ENCODE measurements at places on chromosomes 3 and 15. TPM values are rescaled to one million over a fixed set of nuclear protein-coding genes. Genes with fewer than 3 reads are reported as not detected.

DNA sequence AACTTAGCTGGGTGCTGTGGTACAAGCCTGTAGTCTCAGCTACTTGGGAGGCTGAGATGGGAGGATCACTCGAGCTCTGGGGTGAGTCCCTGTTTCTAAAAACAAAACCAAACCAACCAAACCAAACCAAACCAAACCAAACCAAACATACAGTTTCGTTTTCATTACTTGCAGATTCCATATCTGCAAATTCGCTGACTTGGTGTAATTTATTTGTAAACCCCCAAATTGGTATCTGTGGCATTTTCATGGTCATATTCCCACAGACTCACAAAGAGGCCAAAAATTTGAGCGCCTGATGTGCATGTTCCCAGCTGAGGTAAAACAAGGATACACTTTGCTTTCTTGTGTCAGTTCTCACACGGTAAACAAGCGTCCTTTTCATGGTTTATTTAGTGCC is 1138.3 kb downstream of the ROBO1 start:
- DNase-seq: no peak
- H3K4me3 ChIP-seq: no peak overlapping the region
- no peaks in the 10 kb centered on the region for H3K4me1 ChIP-seq
- H3K27me3 ChIP-seq: no peaks in the 10 kb centered on the region
- H3K27ac ChIP-seq: no peak overlapping the region
- H3K36me3 ChIP-seq: no peaks in the 10 kb centered on the region

DNA sequence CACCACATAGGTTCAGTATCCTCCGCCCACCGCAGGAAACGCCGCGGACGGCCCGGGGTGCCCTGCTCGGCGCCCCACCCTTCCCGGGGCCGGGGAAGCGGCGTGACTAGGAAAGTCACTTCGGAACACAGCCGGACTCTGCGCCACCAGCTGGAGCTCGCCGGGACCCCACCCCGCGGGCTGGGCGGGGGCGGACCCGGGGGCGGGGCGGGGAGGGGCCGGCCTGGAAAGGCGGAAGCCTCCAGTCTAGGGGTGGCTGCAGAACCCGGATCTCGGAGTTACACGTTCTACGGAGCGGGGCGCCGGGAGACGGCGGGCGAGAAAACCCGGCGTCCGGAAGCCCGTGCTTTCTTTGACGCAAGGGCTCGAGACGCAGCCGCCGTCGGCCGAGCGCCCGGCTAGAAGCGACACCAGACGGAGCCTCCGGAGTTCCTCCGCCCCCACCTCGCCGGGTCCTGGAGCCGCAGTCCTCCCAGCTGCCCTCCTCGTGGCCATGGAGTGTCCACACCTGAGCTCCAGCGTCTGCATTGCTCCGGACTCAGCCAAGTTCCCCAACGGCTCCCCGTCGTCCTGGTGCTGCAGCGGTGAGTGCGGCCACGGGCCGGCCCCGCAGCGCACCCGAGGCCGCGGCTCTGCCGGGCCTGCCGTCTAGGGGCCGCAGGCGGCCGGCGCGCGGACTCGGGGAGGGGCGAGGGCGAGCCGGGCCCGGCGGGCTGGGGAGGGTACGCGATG is at the start of gene USP3:
Gene USP3 (plus strand): TSS at position 347 of the 732 bp plus-strand sequence. CDS start 147 bp downstream, at position 494.
- peak within 1 kb of the TSS; percentile 95 for H3K27ac ChIP-seq

- peaks cover 30% of the 10 kb centered on the region for H3K4me1 ChIP-seq
- H3K4me3 ChIP-seq: no peak overlapping the region
- H3K27ac ChIP-seq: no peak overlapping the region
- no peaks in the 10 kb centered on the region for H3K36me3 ChIP-seq
Measured at GRCh38 chr15:69466733-69467132, 14.1 kb downstream of the RPLP1 start.

- H3K4me3 ChIP-seq: no peak overlapping the region
- DNase-seq: no peak
- H3K4me1 ChIP-seq: no peaks in the 10 kb centered on the region
Measured at GRCh38 chr3:43001556-43002121, 22.5 kb downstream of the GASK1A start.

DNA sequence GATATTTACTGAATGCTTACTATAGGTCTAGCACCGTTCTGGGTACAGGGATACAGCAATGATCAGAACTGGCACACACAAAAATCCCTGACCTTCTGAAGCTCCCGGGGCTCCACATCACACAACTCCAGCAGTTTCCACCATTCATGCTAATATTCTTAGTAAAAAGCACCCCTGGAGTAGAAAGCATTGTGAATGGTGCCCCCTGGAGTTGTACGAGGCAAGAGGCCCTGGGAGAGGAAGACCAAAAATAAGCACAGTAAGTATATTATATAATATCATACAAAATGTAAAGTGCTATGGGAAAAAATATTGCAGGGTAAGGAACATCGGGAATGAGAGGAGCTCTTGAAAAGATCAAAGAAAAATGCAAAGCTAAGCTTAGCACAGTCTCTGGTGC is 790 bp upstream of the SRGAP3 start:
- peaks cover 6% of the 10 kb centered on the region for H3K4me1 ChIP-seq
- no peak overlapping the region for H3K4me3 ChIP-seq
- DNase-seq: no peak
- no peak overlapping the region for H3K27ac ChIP-seq
- no peaks in the 10 kb centered on the region for H3K36me3 ChIP-seq

DNA sequence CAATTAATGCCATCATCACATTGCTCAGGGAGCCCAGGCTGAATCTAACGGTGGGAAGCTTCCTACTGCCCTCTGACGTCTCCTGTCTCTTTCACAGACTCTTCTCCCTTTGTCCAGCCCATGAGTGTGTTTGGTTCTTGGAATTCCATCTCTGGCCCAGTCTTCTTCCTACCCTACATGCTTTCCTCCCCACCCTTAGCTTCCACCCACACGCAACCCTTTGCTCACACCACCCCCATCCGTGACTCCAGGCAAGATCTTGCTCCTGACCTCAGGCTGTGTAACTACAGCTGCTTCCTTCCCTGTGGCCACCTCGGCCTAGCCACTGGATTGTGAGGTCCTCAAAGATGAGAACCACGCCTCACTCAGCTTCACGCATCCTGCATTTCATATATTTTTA is 72.3 kb upstream of the THBS1 start:
- peaks cover 18% of the 10 kb centered on the region for H3K4me1 ChIP-seq
- H3K4me3 ChIP-seq: no peak overlapping the region
- H3K27me3 ChIP-seq: no peaks in the 10 kb centered on the region
- H3K36me3 ChIP-seq: no peaks in the 10 kb centered on the region
- H3K27ac ChIP-seq: no peak overlapping the region

- no peak overlapping the region for H3K4me3 ChIP-seq
- DNase-seq: no peak
- peaks cover 44% of the 10 kb centered on the region for H3K27me3 ChIP-seq
- H3K27ac ChIP-seq: no peak overlapping the region
- H3K36me3 ChIP-seq: no peaks in the 10 kb centered on the region
Measured at GRCh38 chr3:13296662-13297061, 123.5 kb downstream of the NUP210 start.

DNA sequence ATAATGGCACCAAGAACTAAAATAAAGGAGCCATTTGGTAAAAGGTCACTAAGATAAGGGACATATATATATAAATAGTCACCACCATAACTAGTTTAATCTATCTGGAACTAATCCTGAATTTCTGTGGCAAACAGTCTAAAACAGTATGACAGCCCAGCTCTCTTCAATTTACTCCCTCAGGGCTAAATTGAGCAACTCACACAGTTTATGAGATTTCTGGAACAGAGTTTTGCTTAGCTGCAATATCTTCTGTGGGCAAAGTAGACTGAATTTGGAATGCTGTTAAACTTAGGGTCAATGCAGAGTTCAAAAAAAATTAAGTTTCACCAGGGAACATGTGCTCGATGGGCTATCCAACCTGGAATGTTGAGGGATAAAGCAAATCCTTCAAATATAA is 70.1 kb upstream of the VEPH1 start:
- no peaks in the 10 kb centered on the region for H3K4me1 ChIP-seq
- H3K27ac ChIP-seq: no peak overlapping the region
- no peaks in the 10 kb centered on the region for H3K36me3 ChIP-seq
- DNase-seq: no peak
- H3K27me3 ChIP-seq: no peaks in the 10 kb centered on the region
- no peak overlapping the region for H3K4me3 ChIP-seq

GRCh38 chr3:116341899-116342298 is 103.4 kb downstream of the LSAMP start:
- no peak overlapping the region for H3K27ac ChIP-seq
- H3K27me3 ChIP-seq: no peaks in the 10 kb centered on the region
- no peaks in the 10 kb centered on the region for H3K36me3 ChIP-seq
- no peak overlapping the region for H3K4me3 ChIP-seq
- DNase-seq: no peak

Gene SLC12A1
- total RNA-seq: not detected

Gene A4GNT
- not detected for total RNA-seq

Gene NFKBIZ
- 14.2 TPM for total RNA-seq

Gene CDC25A
- 52.0 TPM for total RNA-seq

Gene NMB
- total RNA-seq: 0.25 TPM
